ENCODE measurements at places on chromosomes 16 and 17. TPM values are rescaled to one million over a fixed set of nuclear protein-coding genes. Genes with fewer than 3 reads are reported as not detected.

Gene COPZ2
- 0.77 TPM for total RNA-seq

Gene CRISPLD2
- total RNA-seq, result 2.1 TPM

Gene ENPP7
- not detected for total RNA-seq

Gene KRTAP3-1
- not detected for total RNA-seq

- H3K4me3 ChIP-seq, result no peak overlapping the region
- no peaks in the 10 kb centered on the region for H3K36me3 ChIP-seq
- H3K4me1 ChIP-seq, result no peaks in the 10 kb centered on the region
- DNase-seq, result peak; percentile 76
These were observed 274.4 kb upstream of the TOM1L1 start for GRCh38 chr17:54626146-54626703.

GRCh38 chr16:66238696-66239095 is 127.8 kb upstream of the CDH5 start:
- DNase-seq, result no peak
- no peaks in the 10 kb centered on the region for H3K27me3 ChIP-seq
- no peaks in the 10 kb centered on the region for H3K4me1 ChIP-seq

DNA sequence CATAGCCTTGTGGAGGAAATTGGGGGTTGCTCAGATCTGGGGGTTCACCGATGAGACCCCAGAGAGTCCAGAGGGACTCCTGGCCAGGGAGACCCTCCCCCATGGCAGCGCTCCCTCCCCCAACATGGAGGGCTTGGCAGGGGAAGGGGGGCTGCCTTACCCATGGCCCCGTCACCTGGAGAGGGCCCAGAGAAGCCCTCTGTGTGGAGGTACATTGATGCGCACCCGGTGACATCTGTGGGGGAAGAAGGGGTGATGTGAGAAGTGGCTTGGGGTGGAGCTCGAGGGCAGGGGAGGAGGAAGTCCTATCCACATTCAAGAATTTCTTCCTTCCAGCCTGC is 16.2 kb downstream of the ETV4 start:
- peak overlapping the region; percentile 76 for H3K4me3 ChIP-seq
- H3K27me3 ChIP-seq, result no peaks in the 10 kb centered on the region
- peaks cover 24% of the 10 kb centered on the region for H3K36me3 ChIP-seq
- peak overlapping the region; percentile 63 for H3K27ac ChIP-seq
- DNase-seq, result no peak

DNA sequence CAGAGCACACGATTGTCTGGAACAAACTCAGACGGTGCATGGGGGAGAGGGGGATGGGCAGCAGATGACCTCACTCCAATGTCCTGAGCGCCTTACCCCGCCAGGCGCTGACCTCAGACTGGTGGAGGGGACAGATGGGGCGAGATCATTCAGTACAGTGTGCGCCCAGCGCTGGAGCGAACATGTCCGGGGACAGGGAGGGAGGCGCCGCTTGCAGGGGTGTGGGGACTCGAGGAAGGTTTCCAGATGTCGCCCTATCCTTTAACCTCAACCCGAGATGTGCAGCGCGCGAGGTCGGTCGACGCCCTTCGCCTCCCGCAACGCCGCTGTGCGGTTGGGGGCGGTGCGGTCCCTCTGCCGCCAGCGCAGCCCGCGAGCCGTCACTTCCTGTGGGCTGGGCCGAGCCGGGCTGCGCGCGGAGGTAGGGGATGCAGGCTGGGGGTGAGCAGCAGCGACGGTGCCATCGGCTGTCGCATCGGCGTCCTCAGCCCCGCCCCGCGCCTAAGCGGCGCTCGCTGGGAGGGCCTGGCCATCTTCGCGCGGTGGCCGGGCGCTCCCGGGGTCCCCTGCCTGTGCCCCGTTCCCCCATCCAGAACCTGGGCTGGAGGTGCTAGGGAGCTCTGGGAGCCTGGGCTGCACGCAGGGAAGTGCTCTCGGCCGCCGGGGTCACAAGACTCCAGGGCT is 5.3 kb upstream of the CDR2L start:
- H3K36me3 ChIP-seq, result no peaks in the 10 kb centered on the region
- peak; percentile 96 for DNase-seq
- H3K27ac ChIP-seq, result no peak overlapping the region
- H3K4me1 ChIP-seq, result peaks cover 3% of the 10 kb centered on the region
- H3K27me3 ChIP-seq, result no peaks in the 10 kb centered on the region

- no peak overlapping the region for H3K27ac ChIP-seq
- peaks cover 3% of the 10 kb centered on the region for H3K4me1 ChIP-seq
- no peaks in the 10 kb centered on the region for H3K27me3 ChIP-seq
These were observed 108.0 kb upstream of the CIBAR2 start for GRCh38 chr16:85220125-85220839.

DNA sequence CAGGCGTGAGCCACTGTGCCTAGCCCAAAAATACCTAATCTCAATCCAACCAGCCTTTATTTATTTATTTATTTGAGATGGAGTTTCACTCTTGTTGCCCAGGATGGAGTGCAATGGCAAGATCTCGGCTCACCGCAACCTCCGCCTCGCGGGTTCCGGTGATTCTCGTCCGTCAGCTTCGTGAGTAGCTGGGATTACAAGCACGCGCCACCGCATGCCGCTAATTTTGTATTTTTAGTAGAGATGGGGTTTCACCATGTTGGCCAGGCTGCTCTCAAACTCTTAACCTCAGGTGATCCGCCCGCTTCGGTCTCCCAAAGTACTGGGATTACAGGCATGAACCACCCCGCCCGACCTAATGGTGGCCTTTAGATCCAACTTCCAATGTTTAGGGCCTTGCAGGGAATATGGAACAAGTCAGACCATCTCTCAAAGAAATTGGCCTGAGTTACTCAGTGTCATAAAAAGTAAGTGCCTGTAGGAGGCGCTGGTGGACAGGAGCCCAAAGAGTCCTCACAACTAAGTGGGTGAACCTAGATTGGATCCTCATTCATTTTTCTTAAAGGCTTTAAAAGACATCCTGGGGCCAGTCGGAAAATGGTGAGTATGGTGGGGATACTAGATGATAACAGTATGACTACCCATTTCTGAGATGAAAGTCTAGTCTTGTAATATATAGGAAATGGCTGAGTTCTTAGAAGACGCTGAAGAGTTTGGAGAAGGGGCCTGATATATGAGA is 4.6 kb downstream of the ZSCAN10 start:
- H3K27me3 ChIP-seq, result no peaks in the 10 kb centered on the region
- peaks cover 3% of the 10 kb centered on the region for H3K4me1 ChIP-seq
- peak overlapping the region; percentile 2 for H3K4me3 ChIP-seq
- no peak overlapping the region for H3K27ac ChIP-seq

GRCh38 chr16:46756772-46757171 is 8.6 kb upstream of the MYLK3 start:
- no peaks in the 10 kb centered on the region for H3K4me1 ChIP-seq
- H3K4me3 ChIP-seq, result no peak overlapping the region
- H3K27ac ChIP-seq, result no peak overlapping the region
- no peaks in the 10 kb centered on the region for H3K27me3 ChIP-seq
- no peaks in the 10 kb centered on the region for H3K36me3 ChIP-seq
